ENCODE measurements at places on chromosomes 12 and 14.

DNA sequence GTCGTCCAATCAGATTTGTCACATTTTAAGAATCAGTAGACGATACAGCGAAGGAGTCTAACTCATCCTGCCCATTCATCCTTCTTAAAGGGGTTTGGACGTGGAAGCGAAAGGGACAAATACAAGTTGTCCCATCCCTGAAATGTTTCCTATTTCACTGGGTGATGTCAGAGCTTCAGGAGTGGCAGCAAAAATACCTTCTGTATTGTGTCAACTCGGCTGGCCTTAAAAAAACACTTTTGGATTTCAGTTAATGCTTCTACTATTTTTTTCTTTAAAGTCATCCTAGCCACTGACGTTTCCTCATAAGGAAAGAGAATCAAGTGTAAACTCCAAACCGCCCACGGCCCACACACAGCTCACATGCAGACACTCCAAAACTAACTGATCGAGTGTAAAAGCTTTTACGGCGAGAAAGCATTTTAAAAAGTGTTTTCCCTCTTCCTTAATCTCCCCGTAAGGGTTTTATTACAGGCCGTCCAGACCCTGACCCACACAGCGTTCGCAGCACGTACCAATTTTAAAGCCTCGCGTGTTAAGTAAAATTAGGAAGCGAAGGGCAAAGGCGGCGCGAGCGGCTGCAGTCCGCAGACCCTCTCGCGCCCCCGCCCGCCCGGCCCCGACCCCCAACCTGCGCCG lies 593 bp downstream of the CFL2 start:
- peak; percentile 59 for DNase-seq

DNA sequence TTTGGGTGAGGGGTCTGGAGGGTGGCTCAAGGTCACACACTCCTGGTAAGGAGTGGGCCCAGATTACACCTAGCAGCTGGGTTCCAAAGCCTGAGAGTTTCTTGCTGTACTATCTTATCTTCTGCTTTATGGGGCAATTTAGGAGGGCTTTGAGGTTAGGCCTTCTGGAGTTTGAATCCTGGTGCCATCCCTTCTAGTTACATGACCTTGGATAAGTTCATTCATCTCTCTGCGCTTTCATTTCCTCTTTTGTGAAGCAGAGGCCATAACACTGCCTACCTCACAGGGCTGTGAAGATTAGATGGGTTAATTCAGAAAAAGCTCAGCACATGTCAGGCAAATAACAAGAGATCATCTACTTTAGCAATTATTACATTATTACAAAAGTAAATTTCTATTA lies 7.4 kb upstream of the KRT77 start:
- DNase-seq = no peak

- no peak for DNase-seq
Observed at GRCh38 chr12:46585854-46586621, 213.5 kb upstream of the SLC38A2 start.

DNA sequence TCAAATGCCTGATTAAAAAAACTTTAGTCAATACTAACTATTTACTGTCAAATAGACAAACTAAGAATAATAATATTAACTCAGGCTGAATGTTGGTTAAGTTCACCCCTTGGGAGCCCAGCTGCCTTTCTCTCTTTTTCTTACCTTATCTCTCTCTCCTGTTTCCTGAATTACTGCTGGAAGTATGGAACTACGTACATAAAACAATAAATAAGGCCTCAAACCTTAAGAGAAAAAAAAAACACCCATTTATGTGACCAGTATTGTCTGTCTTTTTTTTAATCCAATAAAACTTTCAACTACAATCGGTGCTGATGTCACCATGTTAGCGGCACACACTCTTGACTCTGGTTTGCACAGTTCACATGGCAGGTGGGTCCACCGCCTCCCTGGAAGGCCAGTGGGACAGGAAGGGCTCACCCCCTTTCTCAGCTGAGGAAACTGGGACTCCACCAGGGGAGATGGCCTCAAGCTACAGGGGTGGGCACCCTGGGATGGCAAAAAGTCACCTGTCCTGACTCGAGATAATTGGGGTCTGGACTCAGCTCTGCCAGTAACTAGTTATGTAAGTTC lies 21.3 kb downstream of the BCL11B start:
- DNase-seq = no peak

GRCh38 chr12:131104463-131105350 lies 151.0 kb downstream of the ADGRD1 start:
- no peak for DNase-seq

GRCh38 chr12:54052438-54053002 lies 1.1 kb upstream of the HOXC4 start:
- DNase-seq = no peak

DNA sequence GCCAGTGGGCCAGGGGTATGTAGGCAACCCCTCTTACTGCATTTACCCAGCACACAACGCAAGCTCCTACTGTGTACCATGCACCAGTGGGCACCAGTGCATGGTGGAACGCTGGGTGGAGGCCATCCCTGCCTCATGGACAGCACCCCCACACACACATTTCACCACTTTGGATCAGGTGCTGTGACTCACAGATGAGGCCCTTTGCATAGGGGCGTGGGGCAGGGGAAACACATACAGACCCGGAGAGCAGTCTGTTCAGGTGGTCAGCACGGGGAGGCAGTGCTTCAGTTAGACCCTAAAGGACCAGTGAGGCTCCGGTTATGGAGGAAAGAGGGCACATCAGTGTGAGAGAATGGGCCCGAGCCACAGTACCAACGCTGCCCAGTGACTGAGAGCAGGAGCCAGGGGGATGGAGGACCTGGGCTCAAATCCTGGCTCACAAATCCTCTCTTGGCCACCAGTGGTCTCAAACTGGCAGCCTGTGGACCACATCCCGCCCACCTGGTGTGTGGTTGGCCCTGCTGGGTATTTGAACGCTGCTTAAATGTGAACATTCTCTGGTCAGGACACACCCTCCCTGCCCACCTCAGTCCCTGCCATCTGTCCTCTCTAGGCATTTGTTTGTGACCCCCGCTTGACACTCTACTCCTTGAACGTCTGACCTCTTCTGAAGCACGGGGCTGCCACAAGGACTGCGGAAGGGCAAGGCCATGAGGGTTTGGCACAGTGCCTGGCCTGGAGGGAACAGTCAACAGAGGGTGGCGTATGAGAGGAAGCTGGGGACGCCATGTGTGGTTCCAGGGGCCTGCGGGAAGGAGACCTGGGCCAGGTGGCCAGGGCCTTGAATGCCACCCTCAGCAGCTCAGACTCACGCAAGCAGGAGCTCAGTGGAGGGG lies 46.7 kb downstream of the FAM222A start:
- peak; percentile 66 for DNase-seq

GRCh38 chr14:68626386-68626785 lies 166.5 kb downstream of the ZFP36L1 start:
- no peak for DNase-seq

DNA sequence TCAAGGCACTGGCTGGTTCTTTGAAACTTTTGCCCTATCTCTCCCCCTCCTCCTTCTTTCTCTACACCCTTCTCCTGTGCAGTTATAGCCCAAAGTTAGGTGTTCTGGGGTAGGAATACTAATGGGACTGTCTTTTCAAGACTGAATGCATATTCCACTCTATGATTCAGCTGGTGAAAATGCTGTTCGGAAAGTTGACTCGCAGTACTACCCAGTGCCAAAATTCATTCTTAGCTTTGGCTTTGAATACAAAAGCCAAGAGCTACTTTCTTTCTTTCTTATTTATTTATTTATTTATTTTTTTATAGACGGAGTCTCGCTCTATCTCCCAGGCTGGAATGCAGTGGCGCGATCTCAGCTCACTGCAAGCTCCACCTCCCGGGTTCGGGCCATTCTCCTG lies 249.2 kb downstream of the ETNK1 start:
- no peak for DNase-seq

DNA sequence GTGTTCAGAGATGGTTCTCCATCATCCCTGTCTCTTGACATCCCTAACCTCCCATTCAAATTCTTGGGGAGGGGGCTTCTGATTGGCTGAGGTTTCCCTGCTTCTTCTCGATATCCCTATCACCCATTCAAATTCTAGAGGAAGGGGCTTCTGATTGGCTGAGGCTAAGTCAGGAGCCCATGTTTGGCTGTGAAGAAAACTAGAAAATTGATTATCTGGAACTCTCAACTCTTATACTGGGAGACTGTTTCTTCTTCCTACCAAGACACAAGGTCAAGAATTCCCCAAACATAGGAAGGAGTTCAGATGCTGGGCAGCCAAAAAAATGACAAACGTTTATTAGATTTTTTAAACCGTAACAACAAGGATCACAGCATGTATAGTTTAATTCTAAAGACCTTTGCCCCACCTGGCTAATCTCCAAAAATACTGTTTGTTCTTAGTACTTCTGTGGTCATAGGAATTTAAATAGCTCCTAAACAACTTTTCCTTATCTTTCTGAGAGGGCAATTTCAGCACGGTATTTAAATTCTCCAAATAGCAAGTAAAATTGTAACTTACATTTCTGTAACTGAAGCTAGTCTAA lies 26.4 kb downstream of the SPIC start:
- no peak for DNase-seq

GRCh38 chr12:22982635-22983034 lies 357.7 kb downstream of the ETNK1 start:
- DNase-seq = no peak

- DNase-seq = no peak
Observed at GRCh38 chr12:59304077-59304721, 291.6 kb upstream of the SLC16A7 start.

- no peak for DNase-seq
Observed at GRCh38 chr14:72986857-72987256, 40.0 kb downstream of the ZFYVE1 start.

DNA sequence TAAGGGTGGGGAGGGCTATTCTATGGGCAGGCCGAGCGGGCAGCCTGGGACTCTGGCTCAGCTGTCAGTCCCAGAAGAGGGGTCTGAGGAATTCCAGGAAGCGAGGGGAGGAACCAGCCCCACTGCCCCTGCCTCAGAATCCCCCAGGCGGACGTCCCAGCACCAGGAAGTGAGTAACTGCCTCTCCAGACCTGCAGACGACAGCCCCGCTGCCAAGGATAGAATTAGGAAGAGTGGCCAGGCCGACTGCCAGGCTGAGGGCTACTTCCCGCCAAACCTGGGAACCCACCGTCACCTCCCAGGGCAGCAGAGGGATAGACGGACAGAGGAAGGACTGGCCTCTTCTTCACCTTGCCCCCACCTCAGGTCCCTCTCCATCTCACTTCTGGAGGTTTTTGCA lies 6.7 kb upstream of the BDKRB2 start:
- no peak for DNase-seq

GRCh38 chr12:26122061-26122680 lies 2.7 kb downstream of the BHLHE41 start:
- DNase-seq = peak; percentile 38
